Motor neuron (in vitro differentiated cells): ENCODE measurements at places on chromosomes 11 and 22. TPM values are rescaled to one million over a fixed set of nuclear protein-coding genes. Genes with fewer than 3 reads are reported as not detected.

FOLH1 gene
- total RNA-seq: 1.7 and 2.4 TPM in 2 replicates

FGF19 gene
- not detected in 2 replicates for total RNA-seq

NCAM1 gene
- 327 and 359 TPM in 2 replicates for total RNA-seq

MUC15 gene
- 0.10 TPM in 1 of 2 replicates, not detected in the other for total RNA-seq

HTR3A gene
- 3.8 and 12.0 TPM in 2 replicates for total RNA-seq

SYT13 gene
- total RNA-seq: 0.35 TPM in 1 of 2 replicates, not detected in the other

MS4A6E gene
- not detected in 2 replicates for total RNA-seq

MAP6 gene
- 0.31 and 1.0 TPM in 2 replicates for total RNA-seq

SDF2L1 gene
- 23.1 and 28.9 TPM in 2 replicates for total RNA-seq

MMP12 gene
- not detected in 2 replicates for total RNA-seq

HORMAD2 gene
- not detected in 2 replicates for total RNA-seq

OR51B5 gene
- total RNA-seq: 0.18 and 0.25 TPM in 2 replicates

ASRGL1 gene
- total RNA-seq: 2.8 and 3.1 TPM in 2 replicates

NEFH gene
- 12.0 TPM in 2 replicates for total RNA-seq

RASD2 gene
- 3.2 and 6.0 TPM in 2 replicates for total RNA-seq

TEX54 gene
- 1.8 and 3.8 TPM in 2 replicates for total RNA-seq
